Activated T-cell treated with anti-CD3 and anti-CD28 coated beads, Interleukin-2, amount 50 U/mL, for 1 hour (primary cell): ENCODE measurements at places on chromosomes 7 and 10.

DNA sequence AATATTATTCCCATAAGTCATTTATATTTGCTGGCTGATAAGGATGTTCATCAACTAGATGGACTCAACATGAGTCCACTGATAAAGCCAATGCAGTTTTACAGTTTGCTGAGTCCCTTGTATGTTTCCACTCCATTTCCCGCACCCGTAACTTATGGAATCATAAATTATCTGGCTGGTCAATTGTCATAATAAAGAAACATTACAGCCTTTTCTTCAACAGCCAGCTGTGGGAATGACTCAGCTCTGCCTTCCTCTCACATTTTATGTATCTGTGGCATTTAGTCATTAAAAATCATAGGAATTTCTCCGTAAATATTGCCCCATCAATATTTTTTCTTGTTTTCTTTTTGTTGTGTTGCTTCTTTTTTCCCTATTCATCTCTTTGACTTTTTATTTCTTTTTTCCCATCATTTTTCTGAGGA, 22.3 kb upstream of the TMEM26 start:
- DNase-seq = no peak

DNA sequence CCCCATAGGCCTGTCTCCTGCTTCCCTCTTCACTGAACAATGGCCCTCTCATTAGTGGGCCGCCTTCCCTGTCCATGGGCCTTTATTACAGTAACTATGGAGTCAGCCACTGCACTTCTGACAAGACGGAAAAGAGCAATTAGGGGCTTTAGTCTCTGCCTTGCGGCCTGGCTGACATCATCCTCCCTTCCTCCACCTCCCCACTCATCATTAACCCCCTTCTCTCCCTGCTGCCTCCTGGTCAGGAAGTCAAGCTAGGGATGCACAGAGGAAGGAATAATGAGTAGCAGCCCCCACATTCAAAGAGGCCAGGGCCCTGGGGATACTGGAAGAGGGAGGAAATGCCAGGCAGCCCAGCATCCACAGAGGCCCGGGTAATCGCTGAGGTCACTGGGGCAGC, 101.6 kb upstream of the PLXNA4 start:
- no peak for DNase-seq

DNA sequence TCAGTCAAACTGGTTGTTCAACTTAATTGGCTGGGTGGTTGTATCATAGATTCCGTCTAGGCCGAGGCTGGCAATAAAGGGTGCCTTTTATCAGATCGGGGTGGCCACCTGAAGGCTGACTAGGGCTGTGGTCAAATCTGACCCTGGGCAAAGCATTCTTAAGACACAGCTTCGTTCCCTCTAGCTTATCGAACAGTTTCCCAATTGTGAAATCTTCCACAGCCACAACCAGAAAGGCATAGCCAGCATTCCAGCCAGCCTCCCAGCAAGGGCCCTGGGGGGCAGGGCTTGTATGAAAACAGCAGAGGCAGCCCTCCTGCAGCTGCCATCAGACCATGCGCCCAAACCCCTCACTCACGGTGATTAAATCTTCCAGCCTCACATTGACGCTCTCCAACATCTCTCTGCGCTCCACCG, 42.5 kb upstream of the TMEM213 start:
- no peak for DNase-seq

- DNase-seq = no peak
Observed at GRCh38 chr7:108459922-108460551, 3.8 kb upstream of the NRCAM start.

- no peak for DNase-seq
Observed at GRCh38 chr10:97371696-97372095, 29.4 kb downstream of the RRP12 start.

DNA sequence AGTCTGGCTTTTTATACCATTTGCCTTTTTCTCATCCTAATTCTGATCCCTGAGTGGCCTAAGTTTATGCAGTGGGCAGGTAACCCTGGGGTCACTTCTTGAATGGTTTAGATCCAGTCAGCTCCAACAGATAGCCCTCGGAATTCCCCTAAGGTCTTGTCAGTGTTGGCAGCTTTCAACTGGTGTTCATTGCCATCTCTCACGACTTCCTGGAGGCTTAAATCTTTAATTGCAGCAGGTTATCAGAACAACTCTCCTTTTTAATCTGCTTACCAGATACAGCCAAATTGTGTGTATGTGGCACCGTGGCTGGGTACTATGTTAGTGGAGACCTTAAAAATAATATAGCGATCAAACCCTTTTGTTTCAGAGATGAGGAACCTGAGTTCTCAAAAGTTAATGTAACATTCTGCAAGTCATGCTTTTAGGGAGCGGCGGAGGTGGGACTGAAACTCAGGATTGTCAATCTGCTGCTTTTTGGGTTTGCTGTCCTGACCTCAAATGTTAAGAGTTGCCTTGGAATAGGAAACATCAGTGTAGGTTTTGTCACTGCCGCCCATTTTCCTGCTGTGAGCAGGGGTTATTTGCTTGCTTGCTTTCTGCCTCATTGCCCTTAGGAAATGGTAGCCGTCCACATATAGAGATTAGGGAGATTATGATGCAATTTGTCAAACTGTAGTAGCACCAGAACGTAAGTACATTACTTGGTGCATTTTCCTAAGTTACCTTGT, 818 bp downstream of the DLD start:
- no peak for DNase-seq
